ENCODE measurements at places on chromosomes 3 and 15.

DNA sequence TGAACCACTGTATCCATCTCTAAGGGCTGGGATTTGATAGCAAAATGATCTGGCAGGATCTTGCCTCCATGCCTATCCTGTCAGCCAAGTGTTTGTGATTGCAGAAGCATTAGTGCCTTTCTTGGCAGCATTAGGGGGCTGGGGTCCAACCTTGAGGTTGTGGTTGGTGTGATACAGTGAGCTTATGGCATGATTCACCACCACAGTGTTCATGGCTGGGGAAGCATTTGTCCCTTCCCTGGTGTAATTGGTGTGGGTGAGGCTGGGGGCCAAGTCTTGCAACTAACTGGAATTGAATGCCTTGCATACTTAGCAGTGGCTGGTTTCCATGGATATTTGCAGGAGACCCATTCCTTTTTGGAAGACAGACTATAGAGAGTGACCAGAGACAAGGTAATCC, 271.0 kb upstream of the TBL1XR1 start:
- peak; percentile 70 for DNase-seq

- no peak for DNase-seq
Measured at GRCh38 chr15:81886591-81886990, 159.2 kb downstream of the MEX3B start.

GRCh38 chr3:161096771-161097367, 8.3 kb downstream of the B3GALNT1 start:
- no peak for DNase-seq

- DNase-seq: peak; percentile 44
Measured at GRCh38 chr3:177420651-177421480, 223.6 kb upstream of the TBL1XR1 start.
